ENCODE measurements at places on chromosomes 1 and 21.

- DNase-seq = no peak
Observed at GRCh38 chr1:215458562-215458961, 108.5 kb upstream of the KCTD3 start.

DNA sequence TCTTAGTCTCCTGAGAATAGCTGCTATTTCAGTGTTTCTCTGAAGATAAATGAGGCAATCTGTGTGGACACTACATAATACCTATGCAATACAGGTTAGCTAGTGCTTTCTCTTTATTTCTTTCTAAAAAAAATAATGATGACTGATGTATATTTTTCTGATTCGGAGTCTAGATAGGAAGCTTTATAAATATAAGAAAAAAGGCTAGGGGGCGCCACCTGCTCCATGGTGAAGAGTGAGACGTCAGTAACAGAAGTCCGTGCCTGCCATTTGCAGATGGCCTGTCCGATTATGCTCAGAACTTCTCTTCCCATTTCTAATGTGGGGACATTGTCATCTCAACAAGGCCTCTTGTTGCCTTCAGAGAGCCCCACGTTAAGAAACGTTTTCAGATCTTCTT, 26.4 kb downstream of the QSOX1 start:
- DNase-seq = peak; percentile 29

DNA sequence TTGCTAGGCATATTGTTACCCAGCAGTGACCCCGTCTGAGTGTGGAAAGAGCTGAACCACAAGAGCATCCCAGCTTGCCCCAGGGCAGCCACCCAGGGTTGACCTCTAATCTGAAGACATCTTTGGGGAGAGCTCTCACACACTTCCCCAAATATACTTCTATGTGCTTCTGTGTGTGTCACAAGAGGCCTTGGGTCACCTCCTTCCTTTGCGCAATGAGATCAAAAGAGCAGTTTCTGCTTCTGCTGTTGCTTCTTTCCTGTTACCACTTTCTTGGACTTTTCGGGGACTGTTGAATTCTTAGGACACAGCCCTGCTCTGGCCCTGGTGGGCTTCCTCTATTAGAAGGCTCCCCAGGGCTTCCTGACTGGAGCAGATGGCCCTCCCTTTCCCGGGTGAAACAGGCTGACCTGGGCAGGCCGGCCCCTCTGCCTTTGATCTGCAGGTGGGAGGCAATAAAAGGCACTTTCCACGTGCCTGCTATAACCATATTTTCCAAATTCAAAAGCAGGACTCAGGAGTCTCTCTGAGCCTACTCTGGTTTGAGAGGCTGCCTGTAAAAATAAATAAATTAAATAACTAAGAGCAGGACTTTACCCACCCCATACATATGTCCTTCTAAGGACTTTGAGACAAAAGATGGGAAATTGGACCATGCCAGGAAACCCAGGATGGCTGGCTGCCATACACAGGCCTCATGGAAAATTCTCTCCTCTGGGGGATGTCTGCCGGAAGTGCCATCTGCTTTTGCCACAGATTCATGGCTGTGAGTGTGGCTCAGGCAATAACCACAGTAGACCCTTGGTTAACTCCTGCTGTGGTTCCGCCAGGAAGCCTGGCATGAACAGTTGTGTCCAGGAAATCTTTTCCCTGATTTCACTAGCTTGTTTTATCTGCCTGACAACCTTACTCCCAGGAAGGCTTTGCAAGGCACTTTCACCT, 28.3 kb upstream of the RCSD1 start:
- no peak for DNase-seq

DNA sequence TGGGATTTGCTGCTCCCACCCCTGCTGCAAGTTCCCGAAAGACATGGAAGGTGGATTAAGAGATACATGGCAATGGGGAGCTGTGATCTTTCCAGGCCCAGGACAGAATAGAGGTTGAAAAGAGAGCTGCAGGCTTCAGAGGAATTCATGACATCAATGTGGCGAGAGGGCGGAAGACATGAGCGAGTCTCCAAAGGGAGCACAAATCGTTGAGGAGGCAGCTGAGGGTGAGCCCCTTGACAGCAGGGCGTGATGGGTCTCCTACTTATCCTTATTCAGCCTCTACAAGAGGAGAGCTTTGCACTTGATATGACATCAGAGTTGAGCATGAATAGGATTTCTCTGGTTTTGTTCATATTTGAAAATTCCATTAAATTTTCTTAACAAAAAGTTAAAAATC, 45.5 kb upstream of the TACSTD2 start:
- DNase-seq = no peak

GRCh38 chr1:204128464-204128963, 23.3 kb downstream of the ETNK2 start:
- DNase-seq = no peak

GRCh38 chr1:46481961-46482360, 7.7 kb upstream of the DMBX1 start:
- no peak for DNase-seq

DNA sequence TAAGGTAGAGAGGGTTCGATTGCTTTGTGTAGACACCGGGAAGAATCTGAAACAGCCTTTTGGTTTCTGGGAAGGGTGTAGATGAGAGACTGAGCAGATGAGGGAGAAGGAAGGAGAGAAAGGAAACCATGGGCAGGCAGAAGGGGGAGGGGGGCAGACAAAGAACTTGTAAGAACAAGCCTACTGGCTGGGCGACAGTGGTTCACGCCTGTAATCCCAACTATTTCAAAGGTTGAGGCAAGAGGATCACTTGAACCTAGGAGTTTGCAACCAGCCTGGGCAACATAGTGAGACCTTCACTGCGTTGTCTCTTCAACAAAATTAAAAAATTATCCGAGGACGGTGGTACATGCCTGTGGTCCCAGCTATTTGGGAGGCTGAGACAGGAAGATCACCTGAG, 106.2 kb downstream of the TM2D1 start:
- DNase-seq = no peak

DNA sequence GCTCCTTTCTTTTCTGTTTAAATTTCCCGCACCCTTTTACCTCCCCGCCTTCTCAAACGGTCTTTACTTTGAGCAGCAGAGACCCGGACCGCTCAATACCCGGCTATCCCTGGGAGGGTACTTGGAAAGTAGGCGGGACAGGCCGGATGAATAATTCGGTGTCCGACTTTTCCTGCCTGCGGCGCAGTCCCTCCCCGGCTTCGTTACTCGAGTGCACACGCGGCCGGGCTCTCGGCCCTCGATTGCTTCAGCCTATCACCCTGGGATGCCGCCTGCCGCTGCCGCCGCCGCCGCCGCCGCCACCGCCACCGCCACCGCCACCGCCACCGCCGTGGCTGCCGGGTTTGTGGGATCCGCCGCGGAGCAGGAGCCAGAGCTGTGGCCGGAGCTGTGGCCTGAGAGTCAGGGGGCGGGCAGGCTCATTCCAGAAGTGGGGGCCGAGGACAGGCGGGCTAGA, 382 bp upstream of the RASAL2 start:
- peak; percentile 63 for DNase-seq

DNA sequence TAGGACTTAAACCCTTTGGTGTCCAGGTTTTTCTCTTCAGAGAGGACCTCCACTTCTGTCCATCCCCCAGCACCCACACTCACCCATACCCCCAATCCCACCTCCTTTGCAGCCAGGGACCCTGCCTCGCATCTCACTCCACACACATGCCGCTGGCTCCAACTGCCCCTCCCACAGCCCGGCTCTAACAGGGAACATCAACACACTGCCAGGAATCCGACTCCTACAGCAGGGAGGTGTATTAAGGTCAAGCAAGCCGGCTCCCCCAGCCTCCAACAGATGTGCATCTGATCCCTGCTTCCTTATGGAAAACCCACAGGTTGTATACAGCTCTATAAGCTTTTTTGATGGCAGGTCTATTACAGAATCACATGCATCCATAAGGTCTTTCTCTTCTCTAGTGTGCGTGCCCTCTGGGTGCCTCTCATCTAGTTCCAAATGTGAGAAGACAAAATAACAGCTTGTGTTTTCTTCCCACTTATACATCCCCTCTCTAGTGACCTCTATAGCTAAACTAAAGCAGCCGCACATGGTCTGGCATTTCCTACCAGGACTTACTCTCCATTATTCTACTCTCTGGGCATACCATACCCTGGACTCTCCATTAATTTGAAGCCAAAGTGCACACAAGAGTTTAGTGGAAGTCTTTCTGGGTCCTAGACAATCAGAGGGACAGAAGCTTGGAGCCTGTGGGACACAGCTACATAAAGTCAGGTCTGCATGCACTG, 16.3 kb downstream of the PIK3C2B start:
- no peak for DNase-seq

GRCh38 chr1:66300972-66301451, 232.9 kb upstream of the SGIP1 start:
- peak; percentile 44 for DNase-seq

- DNase-seq = no peak
Observed at GRCh38 chr1:212355230-212355969, 59.3 kb downstream of the PACC1 start.

DNA sequence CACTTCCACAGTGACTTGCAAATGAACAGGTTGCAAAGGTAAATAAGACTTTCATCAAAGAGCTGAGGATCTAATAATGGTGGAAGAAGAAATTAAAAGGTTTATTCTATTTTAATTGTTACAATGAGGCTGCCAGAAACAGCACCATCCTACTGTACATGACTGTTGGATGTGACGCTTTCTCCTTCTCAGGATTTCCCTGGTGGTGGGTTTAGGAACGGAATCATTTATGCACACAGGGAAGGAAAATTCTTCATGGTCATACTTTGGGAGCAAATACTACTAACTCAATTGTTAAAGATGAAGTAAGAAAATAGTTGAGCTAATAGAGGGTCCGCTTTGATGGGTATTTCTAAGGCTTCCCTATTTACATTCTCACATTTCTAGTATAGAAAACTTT, 22.2 kb upstream of the LYPLAL1 start:
- DNase-seq = no peak

DNA sequence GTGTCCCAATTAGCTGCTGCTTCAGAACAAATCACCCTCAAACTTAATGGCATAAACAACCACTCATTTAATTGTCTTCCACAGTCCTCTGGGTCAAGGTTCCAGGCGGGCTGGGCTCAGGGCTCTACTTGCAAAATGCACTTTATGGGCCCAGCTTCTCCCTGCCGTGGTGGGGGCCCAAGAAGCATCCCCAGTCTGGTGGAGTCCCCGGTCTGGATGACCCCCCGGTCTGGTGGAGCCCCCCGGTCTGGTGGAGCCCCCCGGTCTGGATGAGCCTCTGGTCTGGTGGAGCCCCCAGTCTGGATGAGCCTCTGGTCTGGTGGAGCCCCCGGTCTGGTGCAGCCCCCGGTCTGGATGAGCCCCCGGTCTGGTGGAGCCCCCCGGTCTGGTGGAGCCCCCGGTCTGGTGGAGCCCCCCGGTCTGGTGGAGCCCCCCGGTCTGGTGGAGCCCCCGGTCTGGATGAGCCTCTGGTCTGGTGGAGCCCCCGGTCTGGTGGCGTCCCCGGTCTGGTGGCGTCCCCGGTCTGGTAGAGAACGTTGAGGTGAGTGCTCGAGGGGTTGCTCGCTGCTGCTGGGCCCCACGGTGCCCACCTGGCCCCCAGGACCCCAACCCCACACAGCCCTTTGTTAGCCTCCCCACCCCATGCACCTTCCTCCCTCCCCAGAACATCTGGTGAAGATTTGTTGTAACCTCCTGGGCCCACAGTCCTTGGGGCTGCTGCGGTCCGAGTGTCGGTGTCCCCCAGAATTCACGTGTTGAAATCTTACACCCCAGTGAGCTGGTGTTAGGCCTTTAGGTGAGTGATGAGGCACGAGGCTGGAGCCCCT, 33.8 kb downstream of the POFUT2 start:
- no peak for DNase-seq

- DNase-seq = no peak
Observed at GRCh38 chr1:12151465-12151864, 15.3 kb upstream of the TNFRSF1B start.

DNA sequence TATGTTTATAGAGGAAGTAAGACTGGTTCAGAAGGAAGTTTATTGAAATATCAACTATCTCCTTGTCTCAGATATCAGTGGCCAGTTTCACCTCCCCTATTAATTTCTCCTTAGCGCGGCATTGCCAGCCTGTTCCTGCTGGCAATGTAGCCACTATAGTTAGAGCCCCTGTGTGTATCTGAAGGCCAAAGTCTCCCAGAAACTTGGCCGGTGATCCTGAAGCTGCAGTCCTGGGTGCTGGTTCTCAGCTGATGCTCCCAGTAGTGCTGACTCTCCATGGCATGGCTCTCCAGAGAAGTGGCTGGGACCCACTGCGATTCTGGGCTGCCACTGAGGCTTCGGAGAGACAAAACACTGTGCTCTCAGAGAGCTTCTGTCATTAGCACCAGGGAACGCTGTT, 59.9 kb downstream of the TNN start:
- DNase-seq = no peak

DNA sequence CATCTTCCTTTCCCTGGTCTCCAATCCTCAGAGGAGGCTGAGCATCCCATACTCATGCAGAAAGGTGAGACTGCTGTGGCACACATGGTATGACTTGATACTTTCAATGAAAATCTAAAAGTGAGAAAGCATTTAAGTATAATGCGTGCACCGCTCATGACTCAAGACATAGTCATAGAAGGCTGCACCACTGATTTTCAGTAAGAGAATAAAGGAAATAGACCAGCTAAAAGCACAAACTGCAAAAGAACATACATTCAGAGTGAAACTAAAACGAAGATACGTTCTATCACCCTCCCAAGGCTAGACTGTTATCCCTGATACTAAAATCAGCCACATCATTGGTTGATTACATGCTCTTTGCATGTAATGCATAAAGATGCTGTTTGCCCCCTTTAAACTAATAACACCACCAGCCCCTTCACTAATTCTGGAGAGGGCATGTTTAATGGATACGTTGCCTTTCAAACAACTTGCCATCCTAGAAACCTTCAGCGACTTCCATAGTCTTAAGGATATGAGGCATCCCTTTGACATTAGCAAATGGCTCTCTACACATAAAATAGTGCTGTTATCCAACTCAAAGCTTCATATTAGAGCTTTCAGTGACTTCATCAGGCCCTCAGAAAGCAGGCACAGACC, 2.1 kb downstream of the PLD5 start:
- peak; percentile 29 for DNase-seq

DNA sequence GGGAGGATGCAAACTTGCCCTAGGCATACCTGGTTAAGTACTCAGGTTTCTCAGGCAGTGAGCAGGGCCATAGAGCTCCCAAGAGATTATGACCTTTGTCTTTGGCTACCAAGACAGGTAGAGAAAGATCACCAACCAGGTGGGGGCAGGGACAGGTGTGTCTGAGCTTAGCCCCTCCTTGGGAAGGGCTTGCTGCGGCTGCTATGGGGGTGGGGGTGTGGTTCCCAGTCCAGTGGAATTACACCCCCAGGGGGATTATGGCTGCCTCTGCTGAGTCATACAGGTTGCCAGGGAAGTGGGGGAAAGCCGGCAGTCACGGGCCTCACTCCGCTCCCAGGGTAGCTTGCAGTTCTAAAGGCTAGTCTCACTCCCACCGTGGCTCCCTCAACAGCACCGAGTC, 65.2 kb upstream of the FAM163A start:
- DNase-seq = no peak

- no peak for DNase-seq
Observed at GRCh38 chr1:235504122-235504493, at the start of gene B3GALNT2. Gene B3GALNT2 (minus strand): TSS chr1:235504452. CDS start chr1:235504252, 200 bp downstream.

- DNase-seq = no peak
Observed at GRCh38 chr1:19457607-19458006, 27.7 kb downstream of the CAPZB start.

DNA sequence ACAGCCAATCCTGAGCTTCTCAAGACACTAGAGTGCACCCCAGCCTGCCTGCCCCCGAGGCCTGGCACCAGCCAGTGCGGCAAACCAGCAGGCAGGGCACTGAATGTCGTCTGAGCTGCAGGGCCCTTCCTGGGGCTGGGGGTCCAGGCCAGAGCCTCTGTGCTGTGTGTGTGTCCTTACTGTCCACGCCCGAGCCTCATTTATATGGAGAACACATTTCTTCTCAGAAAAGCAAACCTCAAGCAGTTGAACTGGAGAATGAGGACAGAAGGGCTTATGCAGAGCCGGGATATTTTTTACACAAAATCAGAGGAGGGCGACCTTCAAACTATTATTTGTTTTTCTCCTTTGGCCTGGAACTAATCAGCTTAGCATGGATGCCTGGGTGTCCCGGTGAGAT, 52.7 kb downstream of the POFUT2 start:
- no peak for DNase-seq
